ENCODE measurements at places on chromosomes 1 and 21.

- no peak for DNase-seq
These were observed 14.9 kb downstream of the LIX1L start for GRCh38 chr1:145942871-145943270.

DNA sequence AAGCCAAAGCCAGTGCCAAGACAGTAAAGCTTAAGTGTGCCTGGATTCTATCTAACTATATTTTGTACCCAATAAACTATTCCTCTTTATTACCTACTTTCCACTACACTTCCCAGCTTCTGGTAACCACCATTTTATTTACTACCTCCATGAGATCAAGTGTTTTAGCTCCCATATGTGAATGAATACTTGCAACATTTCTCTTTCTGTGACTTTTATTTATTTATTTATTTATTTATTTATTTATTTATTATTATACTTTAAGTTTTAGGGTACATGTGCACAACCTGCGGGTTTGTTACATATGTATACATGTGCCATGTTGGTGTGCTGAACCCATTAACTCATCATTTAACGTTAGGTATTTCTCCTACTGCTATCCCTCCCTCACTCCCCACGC is 582.1 kb downstream of the AMY1C start:
- no peak for DNase-seq

- DNase-seq = no peak
These were observed 27.4 kb downstream of the LGALS8 start for GRCh38 chr1:236550961-236551851.

- DNase-seq = no peak
These were observed 9.5 kb upstream of the SEMA4A start for GRCh38 chr1:156143765-156144489.

- no peak for DNase-seq
These were observed 178.9 kb upstream of the SNX7 start for GRCh38 chr1:98482611-98483010.

All from CD8-positive, alpha-beta memory T cell (primary cell).